ENCODE measurements at places on chromosomes 5 and 9.

- DNase-seq: no peak
Observed at GRCh38 chr5:142911775-142912174, 141.6 kb downstream of the ARHGAP26 start.

- DNase-seq: peak; percentile 87
Observed at GRCh38 chr5:135829681-135830383, 4.6 kb upstream of the SLC25A48 start.

DNA sequence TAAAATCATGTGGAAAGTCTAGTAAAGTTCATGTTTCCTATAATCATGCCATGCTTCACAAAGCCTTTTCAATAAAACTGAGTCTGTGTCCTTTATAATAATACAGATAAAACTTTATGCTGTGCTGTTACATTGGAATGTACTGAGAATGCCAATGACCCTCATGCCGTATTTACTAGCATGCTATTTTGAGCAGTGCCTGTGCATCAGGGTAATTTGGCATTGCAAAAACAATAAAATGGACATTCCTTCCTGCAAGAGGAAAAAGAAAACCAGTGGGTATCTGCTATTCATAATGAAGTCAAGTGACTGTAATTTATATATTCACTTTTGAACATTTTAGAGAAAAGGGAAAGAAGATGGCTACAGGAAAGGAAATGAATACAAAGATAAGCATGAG, 159.0 kb downstream of the PBX3 start:
- no peak for DNase-seq

DNA sequence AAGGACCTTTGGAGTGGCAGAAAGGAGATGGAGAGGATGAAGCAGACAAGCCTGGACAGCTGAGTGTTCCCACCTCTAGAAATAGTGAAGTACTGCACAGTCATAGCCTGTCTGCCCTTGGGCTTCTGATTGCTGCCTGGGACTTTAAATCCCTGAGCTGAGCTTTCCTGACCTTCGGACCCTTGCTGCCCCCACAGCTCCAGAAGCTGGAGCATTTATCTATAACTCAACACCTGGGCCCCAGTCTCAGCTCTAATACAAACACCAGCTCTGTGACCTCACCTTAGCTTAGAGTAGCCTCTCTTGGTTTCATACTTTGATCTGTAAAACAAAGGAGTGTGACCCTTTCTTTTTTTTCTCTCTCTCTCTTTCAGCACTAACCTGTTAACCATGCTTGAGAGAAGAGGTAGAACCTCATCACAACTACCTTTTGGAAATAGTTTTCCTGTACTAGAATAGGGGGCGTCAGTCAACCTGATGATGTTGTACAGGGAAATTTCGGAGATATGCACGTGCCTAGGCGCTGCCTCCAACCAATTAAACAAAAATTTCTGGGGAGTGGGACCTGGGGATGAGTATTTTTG, 25.4 kb upstream of the ELL2 start:
- no peak for DNase-seq

GRCh38 chr5:109242518-109242917, 167.3 kb downstream of the PJA2 start:
- DNase-seq: no peak

DNA sequence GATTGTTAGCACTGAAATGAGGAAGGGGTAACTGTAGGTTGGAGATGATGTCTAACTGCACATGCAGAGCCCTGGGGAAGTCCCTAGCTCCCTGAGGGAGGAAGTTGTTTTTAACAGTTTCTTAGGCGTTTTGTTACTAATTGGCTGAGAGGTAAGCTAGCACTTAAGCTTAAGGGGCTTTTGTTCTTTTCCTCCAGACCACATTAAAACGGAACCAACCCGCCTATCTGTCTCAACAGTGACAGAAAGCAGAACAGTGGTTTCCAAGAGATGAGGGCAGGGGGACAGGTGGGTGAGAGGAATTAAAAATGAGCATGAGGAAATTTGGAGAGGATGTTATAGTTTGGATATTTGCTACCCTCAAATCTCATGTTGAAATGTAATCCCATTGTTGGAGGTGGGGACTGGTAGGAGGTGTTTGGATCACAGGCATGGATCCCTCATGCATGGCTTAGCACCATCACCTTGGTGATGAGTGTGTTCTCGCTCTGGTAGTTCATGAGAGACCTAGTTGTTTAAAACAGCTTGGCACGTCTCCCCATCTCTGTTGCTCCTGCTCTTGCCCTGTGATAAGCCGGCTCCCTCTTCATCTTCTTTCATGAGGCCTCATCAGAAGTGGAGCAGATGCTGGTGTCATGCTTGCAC, 38.9 kb downstream of the LYRM7 start:
- DNase-seq: no peak

DNA sequence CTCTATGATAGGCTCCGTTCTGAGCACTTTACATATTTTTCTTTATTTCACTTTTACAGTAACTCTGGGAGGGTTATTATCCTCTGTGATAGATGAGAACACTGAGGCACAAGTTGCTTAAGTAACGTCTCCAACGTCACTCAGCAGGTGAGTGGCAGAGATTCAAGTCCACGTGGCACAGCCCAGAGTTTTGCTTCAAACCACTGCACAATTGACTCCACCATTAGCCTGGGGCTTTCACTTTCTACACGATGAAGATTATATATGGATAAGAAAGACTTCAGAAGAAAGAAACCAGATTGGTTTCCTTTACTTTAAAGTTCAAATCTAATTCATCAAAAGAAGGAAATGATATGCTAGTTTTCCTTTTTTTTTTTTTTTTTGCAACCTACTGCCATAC, 245.9 kb downstream of the SYK start:
- no peak for DNase-seq

All from 8988T (cell line).